ENCODE measurements at places on chromosomes 6 and 20.

DNA sequence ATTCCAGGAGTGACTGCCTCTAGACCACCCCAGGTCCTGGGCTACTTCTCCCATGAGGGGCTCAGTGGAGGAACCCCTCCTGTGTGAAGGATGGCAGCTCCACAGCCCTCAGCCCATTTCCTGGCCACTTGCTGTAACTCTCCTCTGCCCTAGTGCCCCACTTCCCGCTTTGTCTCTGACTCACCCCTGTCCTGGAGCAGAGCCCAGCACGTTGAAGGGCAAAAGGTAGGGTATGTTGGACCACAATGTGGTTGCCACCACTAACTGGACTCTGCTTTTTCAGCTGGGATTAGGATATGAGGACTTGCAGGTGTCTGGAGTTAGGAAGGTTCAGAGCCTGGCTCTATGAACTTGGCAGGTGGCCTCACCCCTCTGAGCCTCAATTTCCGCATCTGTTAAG, 2.4 kb downstream of the MYBL2 start:
- no peak for DNase-seq

DNA sequence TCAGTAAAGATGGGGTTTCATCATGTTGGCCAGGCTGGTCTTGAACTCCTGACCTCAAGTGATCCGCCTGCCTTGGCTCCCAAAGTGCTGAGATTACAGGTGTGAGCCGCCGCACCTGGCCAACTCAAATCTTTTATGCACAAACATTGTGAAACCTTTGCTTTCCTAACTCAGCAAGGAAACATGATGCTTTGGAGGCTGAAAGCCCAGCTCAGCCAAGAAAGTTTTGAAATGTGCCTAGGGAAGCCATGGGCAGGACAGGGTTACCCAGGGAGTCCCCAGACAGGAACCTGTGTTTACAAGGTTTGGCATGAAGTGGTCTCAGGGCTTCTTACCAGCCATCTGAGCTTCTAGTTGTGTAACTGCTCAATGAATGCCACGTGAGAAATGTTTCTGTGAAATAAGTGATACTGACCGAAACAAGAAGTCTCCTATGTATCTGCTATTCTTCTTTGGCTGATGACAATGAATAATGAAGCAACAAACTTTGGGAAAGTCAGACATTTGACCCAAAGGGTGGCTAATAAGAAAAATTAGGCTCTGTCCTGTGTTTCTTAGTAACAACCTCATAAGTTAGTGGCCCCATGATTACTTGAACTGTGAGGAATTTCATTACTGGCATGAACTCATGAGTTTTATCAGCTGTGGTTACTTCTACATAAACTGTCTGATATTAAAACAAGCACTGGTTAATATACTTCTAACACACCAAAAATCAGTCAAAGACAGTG, 163.5 kb downstream of the KIF6 start:
- DNase-seq, result no peak

DNA sequence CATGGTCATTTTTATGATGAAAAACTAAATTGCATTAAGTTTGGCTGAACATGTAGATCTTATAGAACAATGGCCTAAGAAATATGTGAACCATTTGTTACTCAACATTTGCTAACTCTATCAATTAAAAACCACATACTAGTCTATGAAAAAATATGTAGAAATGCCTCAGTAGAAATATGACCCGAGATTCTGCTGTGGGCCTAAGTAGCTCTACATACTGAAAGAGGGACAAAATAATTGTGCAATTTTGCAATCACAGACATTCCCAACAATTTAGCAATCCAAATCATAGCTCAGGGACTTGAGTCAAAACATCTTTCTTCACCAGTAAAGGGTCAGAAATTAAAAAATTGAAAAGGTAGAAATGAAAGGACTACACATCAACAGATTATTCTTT, 619.0 kb downstream of the FRK start:
- no peak for DNase-seq

- DNase-seq, result no peak
Measured at GRCh38 chr6:141467881-141468280, 664.8 kb upstream of the GJE1 start.

DNA sequence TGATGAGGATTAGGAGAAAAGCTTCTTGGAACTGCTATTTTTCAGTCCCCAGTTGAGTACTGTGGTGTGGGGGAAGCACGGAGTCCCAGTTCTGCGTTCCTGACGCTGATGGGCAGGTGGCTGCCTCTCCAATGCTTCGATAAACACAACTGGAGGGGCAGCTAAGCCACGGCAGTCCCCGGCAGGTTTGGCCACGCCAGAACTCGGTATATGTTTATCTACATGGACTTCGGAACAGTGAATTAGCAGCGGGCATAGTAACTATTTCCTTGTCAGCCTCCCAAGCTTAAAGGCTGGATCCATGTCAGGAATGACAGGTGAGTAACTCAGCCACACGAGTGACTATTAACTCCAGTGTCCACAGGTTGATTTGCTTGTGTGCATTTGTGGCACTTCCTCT, 354.4 kb downstream of the ZFAND3 start:
- DNase-seq, result no peak

Measured in Kasumi-1 (cell line).